Activated naive CD4-positive, alpha-beta T cell (primary cell): ENCODE measurements at places on chromosomes 7 and 10.

DNA sequence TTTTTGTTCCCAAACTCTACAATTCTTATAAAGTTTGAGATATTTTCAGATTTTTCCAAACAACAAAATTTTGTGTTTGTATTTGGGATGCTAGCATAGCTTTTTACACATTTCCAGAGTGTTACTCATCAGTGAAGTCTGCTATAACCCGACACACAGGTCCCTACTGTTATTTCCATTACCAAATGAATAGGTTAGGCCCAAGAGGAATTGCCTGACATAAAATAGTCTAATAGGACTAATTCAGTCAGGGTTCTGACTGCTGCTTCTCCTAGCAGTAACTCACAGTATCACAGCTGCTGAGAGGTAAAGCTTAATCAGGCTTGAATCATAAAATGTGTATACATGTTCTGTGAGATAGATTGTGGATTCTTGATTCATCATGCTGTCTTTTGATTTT, 49.1 kb upstream of the STRIP2 start:
- DNase-seq, result no peak

GRCh38 chr7:130669085-130669700, 645 bp upstream of the COPG2 start:
- no peak for DNase-seq

- DNase-seq, result no peak
These were observed 15.5 kb downstream of the MAPK8 start for GRCh38 chr10:48322017-48322416.

DNA sequence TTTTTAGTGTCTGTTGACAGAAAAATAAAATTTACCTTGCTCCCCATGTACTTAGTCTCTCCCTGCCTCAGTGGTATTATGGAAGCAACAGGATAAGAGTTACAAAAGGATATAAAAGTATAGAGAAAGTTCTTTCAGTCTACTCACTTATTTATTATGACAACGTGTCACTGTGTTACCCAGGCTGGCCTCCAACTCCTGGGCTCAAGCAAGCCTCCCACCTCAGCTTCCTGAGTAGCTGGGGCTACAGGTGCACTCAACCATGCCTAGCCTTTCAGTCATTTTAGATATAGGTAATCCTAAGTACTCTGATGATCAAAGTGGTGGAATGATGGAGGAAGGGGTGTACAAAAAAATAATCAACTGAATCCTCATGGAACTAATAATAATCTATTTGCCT, 215.2 kb upstream of the MKLN1 start:
- DNase-seq, result no peak

- DNase-seq, result no peak
These were observed 61.9 kb downstream of the SH3PXD2A start for GRCh38 chr10:103793429-103793828.

GRCh38 chr10:61757525-61758397, 95.0 kb downstream of the CABCOCO1 start:
- DNase-seq, result no peak

DNA sequence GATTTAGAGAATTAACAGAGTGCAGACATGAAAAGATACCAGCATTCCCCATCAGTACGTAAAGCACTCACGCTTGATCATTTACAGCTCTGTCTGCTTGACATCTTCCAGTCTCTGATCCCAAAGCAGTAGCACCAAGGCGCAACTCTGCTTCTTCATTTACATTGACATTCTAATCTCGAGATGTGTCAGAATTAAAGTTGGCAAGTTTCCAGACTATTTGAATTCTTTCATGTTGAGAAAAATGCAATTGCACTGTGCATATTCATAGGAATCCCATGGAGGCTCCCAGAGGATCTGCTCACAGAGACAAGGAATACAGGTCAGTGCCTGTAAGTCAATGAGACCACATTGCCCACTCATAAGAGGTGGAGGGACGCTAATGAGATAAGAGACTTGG, 183.9 kb downstream of the LRRN3 start:
- no peak for DNase-seq

- no peak for DNase-seq
These were observed 293.2 kb downstream of the FGFR2 start for GRCh38 chr10:121305066-121305465.

DNA sequence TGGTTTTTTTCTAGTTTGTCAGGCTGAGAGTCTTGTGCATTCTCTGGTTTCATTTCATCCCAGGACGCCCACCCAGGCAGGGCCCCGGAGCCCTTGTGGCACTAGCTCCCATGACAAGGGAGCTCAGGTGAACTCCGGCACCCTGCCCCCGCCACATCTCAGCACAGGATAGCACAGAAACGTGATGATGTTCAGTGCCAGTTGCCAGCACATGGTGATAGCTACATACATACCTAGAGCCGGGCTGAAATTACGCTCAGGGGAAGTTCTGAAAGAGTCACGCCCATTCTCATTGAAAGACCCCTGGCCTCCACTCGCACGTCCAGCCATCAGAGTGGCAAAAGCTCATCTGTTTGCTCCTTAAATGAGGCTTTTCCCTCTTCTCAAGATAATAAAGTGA, 273.7 kb downstream of the PTPRN2 start:
- DNase-seq, result no peak

DNA sequence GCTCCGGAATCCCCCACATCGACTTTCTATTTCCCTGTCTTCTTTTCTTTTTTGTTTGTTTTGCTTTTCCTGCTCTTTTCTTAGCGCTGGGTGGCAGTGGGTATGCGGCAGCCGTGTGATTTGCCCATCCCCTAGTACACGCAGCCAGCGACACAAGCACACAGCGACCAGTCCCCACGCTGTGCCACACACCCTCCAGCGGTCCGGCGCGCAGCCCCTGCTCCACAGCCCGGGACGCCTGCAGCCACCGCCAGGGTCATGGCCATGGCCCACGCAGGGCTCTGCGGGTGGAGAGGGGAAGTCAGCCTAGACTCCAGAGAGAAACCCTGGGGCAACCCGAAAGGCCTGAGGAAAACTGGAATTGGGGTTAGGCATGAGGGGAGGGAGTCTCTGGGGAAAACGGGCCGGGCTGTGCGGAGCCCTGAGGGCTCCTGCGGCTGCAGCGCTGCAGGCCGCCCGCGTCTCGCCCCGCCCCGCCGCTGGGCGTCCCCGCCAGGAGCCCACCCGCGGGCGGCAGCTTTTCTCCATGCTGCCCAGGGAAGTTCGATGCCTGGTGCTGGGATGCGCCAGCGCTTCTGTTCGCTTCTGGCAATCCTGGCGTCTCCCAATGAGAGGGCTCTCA, 2.5 kb downstream of the CHRM2 start:
- DNase-seq, result no peak

DNA sequence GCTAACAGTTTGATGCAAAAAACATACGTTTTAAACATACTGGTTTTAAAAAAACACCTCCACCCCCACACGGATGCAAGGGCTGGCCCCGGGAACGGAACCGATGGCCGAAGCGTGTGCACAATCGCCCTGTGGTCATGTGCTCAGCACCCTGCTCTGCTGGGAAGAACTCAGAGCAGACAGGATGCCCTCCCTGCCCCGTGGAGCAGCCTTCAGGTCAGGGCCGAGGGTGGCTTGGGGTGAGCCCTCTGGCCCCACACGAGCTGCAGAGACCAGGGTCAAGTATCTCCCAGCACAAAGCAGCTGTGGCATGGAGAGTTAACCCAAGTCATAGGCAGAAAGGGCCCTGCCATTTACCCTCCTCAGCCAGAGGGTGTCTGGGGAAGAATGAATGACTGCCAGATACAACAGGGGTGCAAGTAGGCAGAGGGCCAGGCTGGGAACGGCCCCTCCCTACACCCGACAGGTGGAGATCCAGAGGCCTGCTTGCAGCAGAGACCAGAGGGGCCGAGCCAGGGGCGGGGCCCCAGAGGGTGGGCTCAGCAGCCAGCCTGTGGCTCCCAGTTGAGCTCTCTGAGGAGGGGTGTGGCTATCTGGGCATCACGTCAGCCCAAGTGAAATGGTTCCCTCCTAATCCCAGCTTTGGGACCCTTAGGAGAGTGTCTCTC, 56.8 kb downstream of the ZRANB1 start:
- no peak for DNase-seq

- DNase-seq, result no peak
These were observed 1.8 kb downstream of the CCDC6 start for GRCh38 chr10:59904426-59905065.

DNA sequence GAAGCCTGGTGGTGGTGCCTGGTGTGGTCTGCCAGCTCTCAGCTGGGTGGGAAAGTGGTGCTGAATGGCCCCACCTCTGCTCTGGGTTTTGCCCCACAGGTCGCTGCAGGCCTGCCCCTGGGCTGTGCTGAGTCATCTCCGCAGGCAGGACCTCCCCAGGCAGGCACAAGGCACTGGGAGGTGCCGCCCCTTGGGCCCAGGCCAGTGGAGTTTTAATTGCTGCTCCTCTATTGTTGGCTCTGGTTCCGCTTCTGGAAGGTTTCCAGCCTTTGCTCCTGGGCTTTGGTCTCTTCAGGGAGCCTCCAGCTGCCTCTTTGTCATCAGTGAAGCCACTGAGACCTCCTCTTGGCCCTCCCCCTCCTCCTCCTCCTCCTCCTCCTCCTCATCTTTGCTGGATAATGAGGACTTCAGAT, 180.3 kb upstream of the GRB10 start:
- no peak for DNase-seq

DNA sequence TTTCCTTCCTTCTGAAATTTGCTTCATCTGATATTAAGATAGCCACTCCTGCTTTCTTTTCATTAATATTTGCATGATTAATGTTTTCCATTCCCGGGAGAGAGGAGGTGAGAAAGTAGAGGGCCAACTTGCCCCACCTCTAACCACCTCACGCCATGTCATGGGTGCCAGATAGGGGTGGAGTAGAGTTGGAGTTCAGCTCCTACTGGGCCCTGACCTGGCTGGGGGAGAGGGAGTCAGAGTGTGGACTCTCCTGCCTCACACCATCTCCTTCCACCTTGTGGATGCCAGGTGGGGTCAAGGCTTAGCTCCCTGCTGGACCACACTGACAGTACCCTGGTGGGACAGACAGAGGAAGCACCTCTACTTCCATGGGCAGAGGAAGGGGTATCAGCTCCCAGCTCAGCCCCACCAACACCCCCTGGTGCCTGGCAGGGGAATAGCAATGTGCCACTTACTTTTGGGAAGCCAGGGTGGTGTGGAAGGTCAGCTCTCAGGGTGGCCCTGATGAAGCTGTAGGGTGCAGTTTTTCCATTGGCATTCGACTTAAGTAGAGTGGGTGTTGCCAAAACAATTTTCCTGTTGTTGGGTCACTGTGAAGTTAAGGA, 28.0 kb downstream of the CHST12 start:
- DNase-seq, result no peak

DNA sequence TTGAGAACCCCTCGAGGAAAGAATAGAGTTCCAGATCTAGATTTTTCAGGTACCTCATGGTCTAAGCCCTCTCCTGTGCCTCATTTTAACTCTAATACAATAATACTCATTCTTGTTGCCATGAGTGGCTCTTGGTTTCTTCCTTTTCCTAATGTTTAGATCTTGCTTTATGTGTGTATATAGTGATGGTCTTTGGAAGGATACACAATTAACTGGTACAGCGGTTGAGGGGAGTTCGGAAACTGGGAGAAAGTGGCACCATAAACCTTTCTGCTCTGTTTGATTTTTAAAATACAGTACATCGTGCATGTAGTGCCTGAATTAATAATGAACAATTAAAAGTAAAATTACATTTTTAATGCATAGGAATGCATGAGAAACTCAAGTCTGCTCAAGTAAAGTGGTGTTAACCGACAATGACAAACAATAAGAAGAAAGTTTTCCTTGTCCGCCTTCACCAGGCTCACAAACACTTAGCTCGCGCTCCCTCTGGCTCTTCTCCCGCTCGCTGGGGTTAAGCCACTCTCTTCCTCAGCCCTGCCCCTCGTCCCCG, 386 bp upstream of the EIF4EBP2 start:
- no peak for DNase-seq

DNA sequence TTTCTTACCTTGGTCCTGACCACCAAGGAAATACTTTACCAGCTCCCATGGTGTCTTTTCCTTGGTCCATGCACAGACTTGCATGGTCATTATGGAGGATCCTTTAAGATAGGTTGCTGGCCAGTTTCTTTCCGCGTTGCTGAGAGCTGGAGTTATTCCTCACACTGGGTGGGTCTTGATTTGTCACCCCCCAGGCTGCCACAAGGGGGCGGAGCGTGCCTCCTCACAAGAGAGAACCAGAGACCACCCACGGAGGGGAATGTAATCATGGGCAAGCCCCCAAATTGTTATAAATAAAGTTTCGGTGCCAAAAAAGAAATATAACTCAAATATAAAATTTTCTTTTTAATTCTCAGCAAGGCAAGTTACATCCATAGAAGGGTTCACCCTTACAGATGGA, 10.5 kb upstream of the TRIM24 start:
- no peak for DNase-seq

DNA sequence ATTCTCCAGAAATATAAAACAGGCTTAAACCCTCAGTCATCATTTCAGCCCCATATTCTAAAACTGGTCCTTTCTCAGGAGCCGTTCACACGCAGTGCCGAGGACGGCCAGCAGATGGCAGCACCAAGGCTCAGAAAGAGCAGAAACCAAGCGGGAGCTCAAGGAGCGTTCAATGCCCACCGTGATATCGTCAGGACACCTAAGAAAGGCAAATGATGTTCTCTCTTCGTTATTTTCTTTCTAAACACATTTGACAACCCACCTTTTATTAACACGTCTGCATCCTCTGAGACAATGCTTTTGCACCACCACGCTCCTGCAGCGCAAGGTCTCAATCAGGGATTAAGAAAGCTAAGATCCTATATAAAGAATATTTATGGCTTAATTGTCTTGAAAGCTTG, 45.7 kb upstream of the RBM33 start:
- DNase-seq, result peak; percentile 91

DNA sequence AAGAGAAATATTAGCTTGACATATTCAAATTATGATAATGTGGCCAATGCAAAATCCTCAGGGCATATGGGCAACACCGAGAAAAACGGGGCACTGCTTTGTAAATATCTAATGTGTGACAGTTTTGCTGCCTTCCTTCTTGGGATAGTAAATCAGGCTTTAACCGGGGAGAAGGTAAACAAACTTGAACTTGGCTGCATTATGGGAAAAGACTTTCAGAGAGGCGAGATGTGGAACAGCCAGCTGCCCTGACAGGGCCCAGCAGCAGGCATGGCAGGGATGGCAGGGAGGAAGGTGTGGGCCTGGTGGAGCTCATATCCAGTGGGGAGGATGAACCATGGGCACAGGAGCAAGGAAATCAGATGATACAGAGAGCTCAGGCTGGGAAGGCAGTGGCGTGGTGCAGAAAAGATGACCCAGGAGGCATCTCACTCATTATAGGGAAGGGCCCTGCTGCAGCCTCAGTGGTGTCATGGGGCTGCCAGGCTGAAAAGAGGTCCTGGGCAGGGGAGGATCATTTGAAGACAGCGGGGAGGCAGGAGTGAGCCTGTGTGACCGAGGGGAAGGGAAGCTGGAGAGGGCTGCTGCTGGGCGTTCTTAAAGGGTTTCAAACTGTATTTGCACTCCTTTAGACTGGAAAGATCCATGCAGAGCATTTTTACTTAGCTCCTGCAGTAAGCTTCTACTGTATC, 26.7 kb downstream of the CXCL12 start:
- no peak for DNase-seq

DNA sequence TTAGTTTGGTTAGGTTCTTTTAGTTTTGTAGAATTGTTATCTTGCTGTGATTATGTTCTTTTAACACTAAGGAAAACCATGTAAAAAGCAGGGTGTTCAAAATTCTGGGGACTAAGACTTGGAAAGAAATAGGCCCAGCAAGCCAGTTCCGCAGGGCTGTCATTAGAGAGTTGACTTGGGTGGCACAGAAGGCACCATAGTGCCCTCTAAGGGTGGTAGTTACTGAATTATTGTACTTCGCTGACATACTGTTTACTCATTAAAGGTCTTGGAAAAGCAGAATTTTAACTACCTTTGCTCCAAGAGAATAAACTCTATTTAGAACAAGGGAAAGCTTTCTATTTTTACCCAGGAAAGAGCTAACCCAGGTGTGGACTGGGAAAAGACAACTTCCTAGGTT, 86.5 kb downstream of the OTUD1 start:
- DNase-seq, result no peak
